T-helper 1 cell treated with Interleukin-12 subunit alpha and Interleukin-12 subunit beta and Interleukin-4 antibody, amounts not matched to agents 30 ng/mL and 1 ng/mL, for 36 hours (primary cell): ENCODE measurements at places on chromosomes 12 and 14. TPM values are rescaled to one million over a fixed set of nuclear protein-coding genes. Genes with fewer than 3 reads are reported as not detected.

The BIN2 gene
- total RNA-seq, result 181 and 187 TPM in 2 replicates

The ZDHHC22 gene
- not detected in 2 replicates for total RNA-seq

The ESRRB gene
- 0.32 and 0.34 TPM in 2 replicates for total RNA-seq

The HCAR1 gene
- 2.0 and 2.4 TPM in 2 replicates for total RNA-seq

The ATP6V1D gene
- 41.2 and 44.5 TPM in 2 replicates for total RNA-seq

The BTG1 gene
- total RNA-seq, result 189 and 200 TPM in 2 replicates

The IL22 gene
- 4.0 and 4.1 TPM in 2 replicates for total RNA-seq

The POLE gene
- 123 and 124 TPM in 2 replicates for total RNA-seq

The ZNF891 gene
- 2.1 and 2.2 TPM in 2 replicates for total RNA-seq
